ENCODE measurements at places on chromosomes 12 and 14.

DNA sequence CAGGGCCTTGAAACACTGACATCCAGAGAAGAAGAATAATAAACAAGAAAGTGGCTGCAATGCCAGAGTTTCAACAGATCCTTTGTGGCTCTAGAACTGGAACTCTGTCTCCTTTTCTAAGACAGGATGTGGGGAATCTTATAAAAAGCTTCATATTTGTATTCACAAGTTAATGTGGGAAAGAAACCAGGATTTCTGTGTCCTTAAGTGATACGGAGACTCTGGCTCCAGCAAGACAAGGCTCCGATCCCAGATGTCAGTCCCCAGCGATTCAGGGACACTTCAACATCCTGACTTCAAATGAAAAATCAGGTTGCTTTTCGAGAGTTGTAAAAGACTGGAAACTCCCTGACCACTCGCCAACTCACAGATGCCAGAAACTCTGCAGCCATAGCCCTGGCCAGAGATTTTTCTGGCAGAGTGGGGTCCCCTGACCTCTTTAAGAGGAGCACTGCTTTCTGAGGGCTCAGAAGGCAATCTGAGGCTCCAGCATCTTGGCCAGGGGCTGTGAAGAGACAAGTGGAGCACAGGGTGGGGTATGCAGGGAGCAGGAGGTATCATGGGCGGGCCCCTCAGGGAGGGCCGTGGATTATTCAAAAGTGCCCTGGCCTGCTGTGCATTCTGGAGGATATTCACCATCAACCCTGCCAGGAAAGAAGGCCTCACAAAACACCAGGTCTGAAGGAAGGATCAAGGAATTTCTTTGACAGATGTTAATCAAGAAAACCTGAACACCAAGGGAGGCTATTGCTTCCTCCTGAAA lies 53.3 kb downstream of the TMX1 start:
- no peak for DNase-seq

DNA sequence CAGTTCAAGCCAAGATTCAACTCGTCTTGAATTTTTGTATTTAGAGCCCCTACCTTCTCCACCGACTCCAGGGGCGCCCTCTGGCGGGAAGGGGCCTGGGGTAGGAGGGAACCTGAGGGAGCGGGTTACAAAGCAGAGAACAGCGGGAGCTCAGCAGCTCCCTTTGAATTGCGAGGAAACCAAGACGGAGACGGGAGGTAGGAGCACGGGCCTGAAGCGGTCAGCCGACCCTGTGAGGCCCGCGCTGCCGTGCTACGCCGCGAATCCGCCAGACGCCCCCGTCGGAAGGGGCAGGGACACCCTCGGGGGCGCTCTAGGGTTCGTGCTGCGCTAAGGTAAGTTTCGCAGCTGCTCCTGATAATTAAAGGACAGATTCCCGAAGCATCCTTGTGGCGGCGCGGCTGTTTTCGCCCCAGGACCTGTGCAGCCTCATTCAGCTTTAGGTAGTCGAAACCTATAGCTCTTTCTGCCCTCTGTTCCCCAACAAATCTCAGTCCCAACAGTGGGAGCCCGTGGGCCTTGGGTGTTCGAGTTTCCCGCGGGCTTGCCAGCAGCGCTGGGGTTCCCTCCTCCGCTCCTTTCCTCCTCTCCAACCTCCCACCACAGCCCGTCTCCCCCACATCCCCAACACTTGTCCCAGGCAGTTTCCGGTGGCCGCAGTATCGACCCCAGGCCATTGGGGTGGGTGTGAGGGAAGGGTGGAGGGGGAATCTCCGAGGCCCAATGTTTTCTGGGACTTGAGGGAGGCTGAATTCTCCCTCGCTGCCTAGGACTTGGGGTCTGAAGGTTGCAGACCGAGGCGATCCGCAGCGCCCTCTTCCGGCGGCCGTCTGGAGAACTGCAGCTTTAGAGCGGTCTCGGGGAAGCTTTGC lies 5.1 kb upstream of the NKX2-1 start:
- no peak for DNase-seq

DNA sequence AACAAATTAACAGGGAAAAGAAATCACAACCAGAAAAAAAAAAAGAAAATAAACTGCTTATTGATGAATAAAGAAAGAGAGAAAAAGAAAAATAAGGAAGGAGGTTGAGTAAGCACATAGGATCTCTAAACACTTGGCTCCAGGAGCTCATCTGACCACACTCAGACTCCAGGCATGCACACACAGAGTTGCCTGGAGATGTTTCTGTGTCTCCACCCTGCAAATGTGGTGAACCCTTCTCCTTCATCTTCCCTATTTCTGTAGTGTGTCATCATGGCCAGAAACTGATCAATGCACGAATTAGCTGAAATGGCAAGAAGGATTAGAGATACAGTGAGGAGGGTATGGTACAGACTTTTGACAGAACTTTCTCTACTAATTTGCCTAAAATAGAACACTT lies 20.2 kb downstream of the OR4N2 start:
- DNase-seq, result no peak

GRCh38 chr12:12481631-12482030 lies 81.0 kb downstream of the DUSP16 start:
- DNase-seq, result no peak

DNA sequence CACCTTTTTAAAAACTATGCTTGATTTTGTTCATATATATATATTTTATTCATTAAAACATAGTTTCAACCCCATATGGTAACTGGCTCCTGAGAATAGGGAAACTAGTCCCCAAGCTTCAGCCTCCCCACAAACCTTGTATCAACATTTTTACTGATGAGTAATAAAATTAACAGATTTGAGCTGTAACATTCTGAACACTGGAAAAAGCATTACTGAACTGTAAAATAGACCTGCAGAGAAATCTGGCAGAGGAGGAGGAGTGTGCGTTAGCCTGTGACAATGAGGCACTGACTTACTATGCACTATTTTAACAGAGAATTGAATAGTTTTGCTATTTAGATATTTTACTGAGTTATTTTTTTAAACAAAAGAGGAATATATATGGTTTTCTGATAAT lies 43.1 kb downstream of the FRS2 start:
- DNase-seq, result no peak

- no peak for DNase-seq
Measured at GRCh38 chr12:113116875-113117274, 18.7 kb downstream of the RASAL1 start.
